Ascending aorta (tissue), 2 donors: ENCODE measurements at places on chromosomes 2 and 18. TPM values are rescaled to one million over a fixed set of nuclear protein-coding genes. Genes with fewer than 3 reads are reported as not detected.

The SGPP2 gene
- total RNA-seq, result 0.21 TPM

The GPR55 gene
- total RNA-seq, result not detected

The NYAP2 gene
- total RNA-seq, result not detected

The FSIP2 gene
- under 0.01 TPM for total RNA-seq

The TSGA10 gene
- total RNA-seq, result not detected

The GPR17 gene
- not detected for total RNA-seq

The SLC5A7 gene
- total RNA-seq, result not detected

The WDR7 gene
- 13.5 TPM for total RNA-seq

The PAIP2B gene
- 0.32 TPM for total RNA-seq

The AGAP1 gene
- total RNA-seq, result 19.7 TPM

The ZNF519 gene
- total RNA-seq, result not detected

The NEU4 gene
- total RNA-seq, result not detected

The AFF3 gene
- 7.1 TPM for total RNA-seq

GRCh38 chr18:23340661-23341060, 112.4 kb upstream of the RIOK3 start:
- DNase-seq, result no peak

- DNase-seq, result no peak
These were observed 52.2 kb downstream of the HNMT start for GRCh38 chr2:138016351-138017087.

- DNase-seq, result no peak
These were observed 210.7 kb downstream of the MTX2 start for GRCh38 chr2:176479961-176480360.

GRCh38 chr2:150143087-150143536, 344.4 kb downstream of the RND3 start:
- DNase-seq, result no peak

- no peak for DNase-seq
These were observed 80.4 kb downstream of the BOLA3 start for GRCh38 chr2:74067221-74067747.

DNA sequence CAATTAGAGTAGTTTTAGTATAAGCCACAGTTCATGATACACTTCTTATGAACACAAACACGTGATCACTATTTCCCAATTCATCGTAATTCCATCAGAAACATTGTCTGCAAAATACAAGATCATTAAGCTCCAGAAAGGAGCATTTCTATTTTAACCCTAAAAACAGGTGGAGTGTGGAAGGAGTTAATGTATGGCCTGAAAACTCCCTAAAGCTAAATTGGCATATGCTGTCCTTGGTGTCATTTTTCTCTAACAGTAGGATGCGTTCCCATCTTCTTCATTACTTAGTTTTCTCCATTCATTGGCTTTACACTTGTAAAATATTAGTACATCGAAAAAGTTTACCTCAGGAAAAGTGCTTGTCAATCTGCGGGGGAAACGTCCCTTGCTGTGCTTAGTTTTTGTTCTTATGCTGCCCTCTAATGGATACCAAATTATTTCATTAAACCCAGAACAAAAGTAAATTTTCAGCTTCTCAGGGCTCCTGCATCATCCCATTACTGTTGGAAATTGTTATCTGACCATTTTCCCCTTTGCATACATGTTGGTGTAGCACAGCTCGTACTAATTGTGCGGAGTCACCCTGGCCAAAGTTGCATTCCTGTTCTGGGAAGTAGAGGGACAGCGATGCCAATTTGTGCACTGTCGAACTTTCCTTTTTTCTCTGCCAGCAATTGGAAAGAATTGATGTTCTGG, 153.4 kb downstream of the GPD2 start:
- DNase-seq, result no peak

DNA sequence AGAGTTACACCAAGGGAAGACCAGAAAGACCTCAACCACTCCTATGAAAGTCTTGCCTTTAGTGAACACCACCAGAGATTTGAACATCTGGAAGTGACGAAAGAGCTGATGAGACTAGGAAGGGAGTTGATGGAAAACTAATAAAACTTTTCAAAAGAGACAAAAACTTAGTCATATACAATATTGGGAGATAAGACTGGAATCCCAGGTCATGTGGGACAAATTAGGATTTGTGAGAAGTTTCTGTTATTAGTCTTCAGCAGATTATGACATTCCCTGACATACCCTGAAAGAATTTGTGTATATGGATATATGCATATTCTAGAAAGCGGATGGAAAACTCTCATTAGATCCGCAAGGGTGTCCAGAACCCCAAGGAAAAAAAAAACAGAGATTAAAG, 145.0 kb upstream of the LTBP1 start:
- no peak for DNase-seq

- DNase-seq, result no peak
These were observed 175.7 kb upstream of the POU3F3 start for GRCh38 chr2:104678181-104678580.

DNA sequence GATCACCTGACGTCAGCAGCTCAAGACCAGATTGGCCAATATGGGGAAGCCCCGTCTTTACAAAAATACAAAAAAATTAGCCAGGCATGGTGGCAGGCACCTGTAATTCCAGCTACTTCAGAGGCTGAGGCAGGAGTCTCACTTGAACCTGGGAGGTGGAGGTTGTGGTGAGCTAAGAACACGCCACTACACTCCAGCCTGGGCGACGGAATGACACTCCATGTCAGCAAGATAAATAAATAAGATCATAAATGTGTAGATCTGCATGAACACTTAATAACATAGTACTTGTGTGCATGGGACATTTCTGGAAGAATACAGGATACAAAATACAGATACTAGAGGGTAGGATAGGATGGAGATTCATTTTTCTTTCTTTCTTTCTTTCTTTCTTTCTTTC, 9.1 kb downstream of the EHD3 start:
- no peak for DNase-seq

- no peak for DNase-seq
These were observed 259.4 kb downstream of the HRH4 start for GRCh38 chr18:24719791-24720190.

GRCh38 chr2:190136825-190137224, 74.3 kb upstream of the MSTN start:
- no peak for DNase-seq

DNA sequence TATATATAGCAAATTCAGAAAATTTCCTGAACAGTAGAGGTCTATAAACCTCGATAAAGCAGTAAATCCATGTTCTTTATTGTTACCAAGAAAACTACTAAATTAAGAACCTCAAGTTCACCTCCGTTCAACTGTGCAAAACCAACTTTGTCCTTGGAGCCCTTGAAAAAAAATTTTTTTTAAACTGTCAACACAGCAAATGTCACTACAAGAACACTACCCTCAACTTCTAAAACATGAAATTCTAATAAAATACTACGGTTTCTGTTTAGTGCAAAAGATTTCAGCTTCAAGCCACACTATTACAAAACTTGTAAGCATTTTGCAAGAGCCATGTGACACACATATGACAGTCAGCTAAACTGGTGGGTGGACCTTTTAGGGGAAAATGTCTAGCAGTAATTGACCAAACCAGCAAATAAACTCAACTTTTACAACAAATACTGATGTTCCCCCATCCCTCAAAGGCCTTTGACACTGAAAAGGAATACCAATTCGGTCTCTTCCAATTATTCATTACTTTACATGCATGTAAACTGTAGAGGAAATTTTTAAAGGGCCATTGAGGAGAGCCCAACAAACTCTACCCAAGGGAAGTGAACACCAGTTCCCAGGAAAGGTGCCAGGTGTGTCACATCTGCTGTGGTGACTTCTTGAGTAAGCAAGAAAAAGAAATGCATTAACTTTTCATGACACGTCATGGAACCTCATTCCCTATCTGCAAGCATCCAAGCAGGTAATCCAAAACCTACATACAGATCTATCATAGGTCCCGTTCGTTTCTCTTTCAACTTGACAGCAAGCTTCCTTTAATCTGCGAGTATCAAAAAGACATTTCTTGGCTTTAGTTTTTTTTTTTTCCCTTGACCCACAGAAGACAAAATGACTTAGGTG, 1.4 kb downstream of the RAB1A start:
- DNase-seq, result no peak

- no peak for DNase-seq
These were observed 238.2 kb downstream of the TSN start for GRCh38 chr2:121993682-121994081.

GRCh38 chr18:34913837-34914661, 127.2 kb upstream of the MAPRE2 start:
- no peak for DNase-seq

- DNase-seq, result no peak
These were observed at the start of gene HOXD8 for GRCh38 chr2:176128982-176129796. HOXD8 (plus strand) TSS chr2:176129705; CDS start chr2:176130367, 662 bp downstream.

DNA sequence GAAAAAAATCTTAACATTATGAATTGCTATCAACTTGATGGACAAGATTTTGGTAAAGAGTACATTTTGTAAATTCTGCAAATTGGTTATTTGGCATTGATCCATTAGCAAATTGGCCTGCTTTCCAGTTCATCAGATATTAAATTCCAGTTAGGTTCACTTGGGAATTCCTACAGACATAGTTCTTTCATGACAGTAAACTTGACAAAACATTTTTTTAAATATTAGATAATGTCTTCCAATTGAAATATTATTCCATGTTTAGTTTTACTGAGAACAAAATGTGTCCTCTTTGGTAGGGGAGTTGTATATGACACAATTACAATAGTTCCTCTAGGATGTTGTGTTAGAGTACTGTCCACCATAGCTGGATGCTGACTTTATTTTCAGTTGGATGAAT, 141.9 kb downstream of the LCLAT1 start:
- no peak for DNase-seq

- no peak for DNase-seq
These were observed 648.0 kb downstream of the GALR1 start for GRCh38 chr18:77897606-77898005.
